ENCODE measurements at places on chromosomes 1 and 21.

- no peak for DNase-seq
- H3K27me3 ChIP-seq, result no peaks in the 10 kb centered on the region
- no peaks in the 10 kb centered on the region for H3K36me3 ChIP-seq
- peaks cover 24% of the 10 kb centered on the region for H3K4me1 ChIP-seq
These were observed 859 bp upstream of the ZBTB18 start for GRCh38 chr1:244050014-244050834.

DNA sequence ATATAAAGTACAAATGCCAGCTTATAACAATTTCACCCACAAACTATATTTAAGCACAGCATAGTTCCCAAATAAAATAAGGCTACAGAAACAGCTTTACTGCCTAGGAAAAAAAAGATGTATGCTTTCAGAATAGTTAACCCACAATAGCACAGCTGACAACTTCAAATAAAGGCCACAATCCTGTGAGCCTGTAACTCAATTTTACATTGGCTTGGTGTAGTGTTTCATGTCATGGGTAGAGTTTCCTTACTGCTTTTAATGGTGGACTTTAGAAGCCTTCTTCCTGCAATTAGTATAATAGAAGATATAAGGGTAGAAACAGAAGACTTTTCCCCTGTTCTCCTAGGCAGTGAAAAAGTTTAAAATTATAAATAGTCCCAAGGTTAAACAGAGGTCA lies 44.3 kb upstream of the ZC3H11B start:
- no peak overlapping the region for H3K27ac ChIP-seq
- peaks cover 25% of the 10 kb centered on the region for H3K4me1 ChIP-seq
- no peaks in the 10 kb centered on the region for H3K36me3 ChIP-seq
- no peak overlapping the region for H3K4me3 ChIP-seq
- DNase-seq, result no peak

DNA sequence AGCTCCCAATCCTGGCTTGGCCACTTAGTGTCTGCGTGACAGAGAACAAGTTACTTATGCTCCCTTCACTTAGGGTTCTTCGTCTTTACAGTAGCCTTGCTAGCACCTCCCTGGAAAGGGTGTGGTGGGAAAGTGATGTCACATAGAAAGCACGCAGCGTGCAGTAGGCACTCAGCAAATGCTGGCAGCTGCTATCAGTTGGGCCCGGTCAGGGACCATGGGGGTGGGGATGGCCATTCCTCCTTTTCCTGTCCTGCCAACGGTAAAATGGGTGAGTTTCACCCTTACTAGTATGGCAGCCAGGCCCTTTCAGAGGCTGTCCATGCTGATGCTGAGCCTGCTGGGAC lies 6.2 kb upstream of the KCNA10 start:
- no peak for DNase-seq
- H3K4me1 ChIP-seq, result no peaks in the 10 kb centered on the region
- peaks cover 61% of the 10 kb centered on the region for H3K27me3 ChIP-seq
- no peak overlapping the region for H3K4me3 ChIP-seq
- H3K27ac ChIP-seq, result no peak overlapping the region

- H3K4me3 ChIP-seq, result no peak overlapping the region
- H3K4me1 ChIP-seq, result peaks cover 13% of the 10 kb centered on the region
- no peak for DNase-seq
- H3K36me3 ChIP-seq, result no peaks in the 10 kb centered on the region
These were observed 136.8 kb downstream of the OLFM3 start for GRCh38 chr1:101859941-101860340.

Data from progenitor cell of endocrine pancreas (in vitro differentiated cells).